ENCODE measurements at places on chromosomes 5 and 9.

GRCh38 chr5:77144837-77145139 is 57.7 kb upstream of the ZBED3 start:
- DNase-seq, result no peak

DNA sequence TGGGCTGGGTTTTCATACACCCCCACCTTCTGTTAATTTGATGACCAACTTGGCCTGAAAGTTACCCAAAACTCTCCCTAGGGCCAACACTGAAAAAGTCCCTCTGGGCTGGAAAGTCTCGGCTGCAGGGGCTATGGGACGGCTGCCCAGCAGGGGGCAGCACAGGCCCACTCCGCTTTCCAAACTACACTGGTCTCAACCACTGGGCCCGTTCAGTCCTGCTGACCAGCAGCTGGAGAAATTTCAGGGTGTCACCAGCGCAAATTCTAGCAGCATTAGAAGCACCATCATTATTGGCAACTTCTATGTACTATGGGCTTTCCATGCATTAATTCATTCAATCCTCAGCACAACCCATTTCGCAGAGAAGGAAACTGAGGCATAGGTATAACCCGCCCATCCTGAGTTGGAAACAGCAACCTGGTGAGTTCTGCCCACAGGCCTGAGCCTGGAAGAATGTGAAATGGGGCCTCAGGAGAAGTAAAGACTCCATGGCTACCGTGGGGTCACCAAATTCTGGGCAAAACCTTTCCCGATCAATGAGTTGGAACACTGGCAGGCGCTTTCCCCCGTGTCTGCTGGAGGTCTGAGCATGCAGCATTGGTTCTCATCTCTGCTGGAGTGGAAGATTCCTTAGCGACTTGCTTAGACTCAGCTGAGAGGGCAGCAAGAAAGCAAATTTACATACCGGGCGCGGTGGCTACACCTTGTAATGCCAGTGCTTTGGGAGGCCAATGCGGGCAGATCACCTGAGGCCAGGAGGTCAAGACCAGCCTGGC is 9.7 kb downstream of the ORM2 start:
- DNase-seq, result peak; percentile 73

DNA sequence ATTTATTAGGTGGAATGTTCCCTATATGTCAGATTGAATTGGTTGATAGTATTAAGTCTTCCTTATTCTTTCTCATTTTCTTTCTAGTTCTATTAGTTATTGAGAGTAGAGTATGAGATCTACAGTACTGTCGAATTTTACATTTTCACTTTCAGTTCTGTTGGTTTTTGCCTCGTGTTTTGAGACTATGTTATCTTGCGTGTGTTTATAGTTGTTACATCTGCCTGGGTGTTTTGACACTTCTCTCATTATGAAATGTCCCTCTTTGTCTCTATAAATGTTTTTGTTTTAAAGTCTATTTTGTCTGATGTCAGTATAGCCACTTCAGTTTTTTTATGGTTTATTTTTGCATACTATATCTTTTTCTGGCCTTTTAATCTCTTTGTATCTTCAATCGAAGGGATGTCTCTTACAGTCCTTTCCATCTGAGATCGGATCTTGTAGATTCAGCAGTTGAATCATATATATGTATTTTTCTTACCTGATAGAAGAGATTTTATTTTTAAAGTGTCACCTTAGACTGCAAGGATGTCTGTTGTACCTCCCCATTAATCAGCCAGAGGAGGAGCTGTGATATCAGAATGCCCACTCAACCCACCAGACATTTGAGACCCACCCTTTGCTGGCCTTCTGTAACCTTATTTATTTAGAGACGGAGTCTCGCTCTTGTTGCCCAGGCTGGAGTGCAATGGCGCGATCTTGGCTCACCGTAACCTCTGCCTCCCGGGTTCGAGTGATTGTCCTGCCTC is 20.7 kb downstream of the EHMT1 start:
- DNase-seq, result no peak

- DNase-seq, result no peak
These were observed 81.9 kb downstream of the PTPN3 start for GRCh38 chr9:109416135-109416706.

- DNase-seq, result no peak
These were observed 170.5 kb downstream of the NDUFS4 start for GRCh38 chr5:53730943-53731342.

- DNase-seq, result no peak
These were observed 17.9 kb downstream of the SRFBP1 start for GRCh38 chr5:121979691-121980090.

DNA sequence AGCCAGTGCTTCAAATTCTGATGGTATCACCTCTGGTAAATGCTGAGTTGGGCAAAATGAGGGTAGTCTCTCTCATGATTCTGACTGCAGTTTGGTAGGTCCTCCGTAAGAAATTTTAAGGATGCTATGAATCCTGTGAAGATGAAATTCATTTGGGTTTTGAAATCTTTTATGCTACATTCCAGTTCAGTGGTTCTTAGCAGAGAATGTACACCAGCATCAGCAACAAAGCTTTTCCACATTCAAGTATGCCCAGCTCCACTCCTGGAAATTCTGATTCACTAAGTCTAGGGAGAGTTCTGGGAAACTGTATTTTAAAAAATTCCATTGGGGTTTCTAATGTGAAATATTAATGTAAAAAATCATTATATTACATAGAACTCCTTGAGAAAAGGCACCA is 33.6 kb upstream of the ACOT12 start:
- no peak for DNase-seq

GRCh38 chr5:82176115-82176814 is 101.9 kb downstream of the RPS23 start:
- no peak for DNase-seq

DNA sequence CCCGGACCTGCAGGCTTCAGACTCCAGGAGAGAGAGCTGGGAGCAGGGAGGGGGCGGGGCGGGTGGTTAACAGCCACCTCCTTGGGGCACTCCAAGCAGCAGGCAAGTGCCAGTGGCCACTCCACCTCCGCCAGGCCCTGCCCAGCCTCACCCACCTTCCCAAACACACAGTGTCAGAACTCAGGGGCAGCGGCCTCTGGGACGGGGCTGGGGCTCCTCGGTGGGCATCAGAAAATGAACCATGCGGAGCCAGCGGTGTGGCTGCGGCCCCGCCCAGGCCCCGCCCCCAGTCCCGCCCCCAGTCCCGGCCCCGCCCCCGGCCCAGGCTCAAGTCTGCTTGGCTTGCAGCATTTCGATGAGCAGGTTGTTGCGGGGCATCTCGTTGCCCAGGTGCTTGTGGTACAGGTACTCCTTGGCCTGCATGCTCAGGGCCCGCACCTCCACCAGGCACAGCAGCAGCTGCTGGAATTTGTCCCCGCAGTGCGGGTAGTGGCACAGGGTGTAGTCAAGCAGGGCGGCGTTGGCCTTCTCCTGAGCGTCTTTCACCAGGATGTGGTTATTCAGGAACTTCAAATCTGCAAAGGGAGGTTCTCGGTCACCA is 24.7 kb downstream of the NR5A1 start:
- no peak for DNase-seq

DNA sequence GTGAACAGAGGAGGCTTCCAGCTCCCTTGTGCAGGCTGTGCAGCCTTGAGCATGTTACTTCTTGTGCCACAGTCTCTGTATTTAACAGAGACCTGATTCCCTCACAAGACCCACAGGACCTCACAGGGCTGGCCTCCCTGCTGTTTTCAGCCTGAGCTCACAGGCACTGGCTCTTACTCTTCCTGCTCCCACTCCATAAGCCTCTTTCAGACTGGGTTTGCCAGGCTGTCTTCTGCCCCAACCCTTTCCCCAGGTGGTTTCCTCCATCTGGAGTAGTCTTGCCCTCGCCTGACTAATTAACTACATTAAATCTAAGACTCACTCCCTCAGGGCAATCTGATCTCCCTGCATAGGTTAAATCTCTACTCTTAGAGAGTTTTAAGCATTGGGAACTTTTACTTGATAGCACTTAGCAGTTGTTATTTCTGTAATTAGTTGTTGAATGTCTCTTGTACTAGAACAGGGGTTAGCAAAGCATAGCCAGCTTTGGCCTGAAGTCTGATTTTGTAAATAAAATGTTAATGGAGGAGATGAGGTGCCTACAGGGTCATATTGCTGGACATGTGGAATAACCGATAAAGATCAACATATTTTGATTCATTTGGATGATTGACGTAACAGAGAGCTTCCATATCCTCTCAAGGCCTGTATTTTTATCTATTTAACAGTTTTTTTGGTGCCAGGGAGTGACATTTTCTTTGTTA is 28.6 kb upstream of the SPATA31E1 start:
- DNase-seq, result no peak

DNA sequence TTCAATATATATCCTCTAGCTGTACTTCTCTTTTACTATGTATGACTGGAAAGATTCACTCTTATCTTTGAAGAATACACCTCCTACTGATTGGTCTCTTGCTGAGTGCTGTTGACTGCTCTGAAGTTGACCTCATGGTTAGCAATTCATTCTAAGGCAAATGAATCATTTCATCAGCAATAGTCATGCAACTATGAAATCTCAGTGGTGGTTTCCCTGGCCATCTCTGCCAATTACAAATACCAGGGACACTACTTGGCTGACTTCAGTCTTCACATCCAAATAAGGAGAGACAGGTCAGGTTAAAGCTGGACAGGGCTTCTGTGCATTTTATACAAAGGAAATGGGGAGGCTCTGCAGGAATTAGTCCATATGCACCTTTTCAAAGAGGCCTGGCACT is 333.5 kb upstream of the ACTBL2 start:
- no peak for DNase-seq

GRCh38 chr5:63805151-63805550 is 157.1 kb downstream of the HTR1A start:
- no peak for DNase-seq

DNA sequence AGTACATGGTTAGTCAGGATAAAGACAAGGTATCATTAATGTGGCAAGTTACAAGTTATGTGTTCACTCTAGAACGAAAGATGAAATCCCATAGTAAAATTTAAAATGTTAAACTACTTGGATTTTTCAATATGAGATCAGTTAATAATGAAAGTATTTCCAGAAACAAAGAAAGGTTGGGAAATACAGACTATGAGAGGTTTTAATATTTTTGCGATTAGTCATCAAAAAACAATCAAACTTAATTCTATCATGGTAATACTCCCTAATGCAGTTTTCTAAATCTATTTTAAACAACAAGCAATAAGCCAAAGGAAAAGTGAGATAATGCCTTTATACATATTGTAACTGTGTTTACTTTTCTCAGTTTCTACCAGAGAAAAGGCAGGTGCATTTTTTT is 10.6 kb downstream of the CDH12 start:
- no peak for DNase-seq

DNA sequence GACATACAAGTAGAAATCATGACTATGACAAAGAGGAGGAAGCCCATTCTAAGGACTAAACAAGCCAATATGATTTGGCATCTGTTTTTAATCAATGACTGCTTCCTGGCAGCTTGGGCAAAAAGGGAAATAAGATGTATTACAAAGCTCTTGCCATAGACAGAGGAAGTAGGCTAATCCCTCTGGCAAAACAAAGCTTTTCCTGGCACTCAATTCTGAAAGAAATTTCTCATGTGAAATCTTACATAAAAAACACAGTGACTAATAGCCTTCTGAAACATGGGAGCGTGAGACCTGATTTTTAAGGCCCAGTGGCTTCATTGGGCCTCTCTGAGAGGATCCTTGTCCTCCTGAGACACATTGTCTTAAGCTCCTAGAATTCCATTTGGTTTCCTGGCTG is 93.6 kb downstream of the COL23A1 start:
- no peak for DNase-seq

- no peak for DNase-seq
These were observed 66.9 kb downstream of the TLR4 start for GRCh38 chr9:117771136-117771535.

DNA sequence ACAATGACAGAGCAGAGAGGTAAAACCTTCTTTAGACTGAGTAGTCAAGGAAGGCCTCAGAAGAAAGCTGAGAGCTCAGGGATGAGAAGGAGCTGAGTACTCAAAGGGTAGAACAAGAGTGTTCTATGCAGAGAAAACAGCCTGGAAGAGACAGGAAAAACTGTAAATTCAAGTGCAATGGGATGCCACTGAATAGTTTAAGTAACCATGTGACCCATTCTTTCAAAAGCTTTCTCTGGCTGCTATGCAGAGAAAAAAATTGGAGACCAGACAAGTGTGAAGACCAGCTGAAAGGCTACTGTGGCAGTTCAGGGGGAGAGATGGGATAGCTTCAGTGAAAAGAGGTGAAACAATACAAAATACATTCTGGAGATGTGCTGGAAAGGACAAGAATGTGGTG is 61.3 kb upstream of the RNF38 start:
- DNase-seq, result no peak

- peak; percentile 89 for DNase-seq
These were observed at the start of gene RAPGEF1 for GRCh38 chr9:131739959-131740648. TSS of gene RAPGEF1 (minus strand) at chr9:131740076. CDS start at chr9:131739830, 246 bp downstream.

GRCh38 chr5:97425511-97425910 is 242.5 kb upstream of the RIOK2 start:
- no peak for DNase-seq

DNA sequence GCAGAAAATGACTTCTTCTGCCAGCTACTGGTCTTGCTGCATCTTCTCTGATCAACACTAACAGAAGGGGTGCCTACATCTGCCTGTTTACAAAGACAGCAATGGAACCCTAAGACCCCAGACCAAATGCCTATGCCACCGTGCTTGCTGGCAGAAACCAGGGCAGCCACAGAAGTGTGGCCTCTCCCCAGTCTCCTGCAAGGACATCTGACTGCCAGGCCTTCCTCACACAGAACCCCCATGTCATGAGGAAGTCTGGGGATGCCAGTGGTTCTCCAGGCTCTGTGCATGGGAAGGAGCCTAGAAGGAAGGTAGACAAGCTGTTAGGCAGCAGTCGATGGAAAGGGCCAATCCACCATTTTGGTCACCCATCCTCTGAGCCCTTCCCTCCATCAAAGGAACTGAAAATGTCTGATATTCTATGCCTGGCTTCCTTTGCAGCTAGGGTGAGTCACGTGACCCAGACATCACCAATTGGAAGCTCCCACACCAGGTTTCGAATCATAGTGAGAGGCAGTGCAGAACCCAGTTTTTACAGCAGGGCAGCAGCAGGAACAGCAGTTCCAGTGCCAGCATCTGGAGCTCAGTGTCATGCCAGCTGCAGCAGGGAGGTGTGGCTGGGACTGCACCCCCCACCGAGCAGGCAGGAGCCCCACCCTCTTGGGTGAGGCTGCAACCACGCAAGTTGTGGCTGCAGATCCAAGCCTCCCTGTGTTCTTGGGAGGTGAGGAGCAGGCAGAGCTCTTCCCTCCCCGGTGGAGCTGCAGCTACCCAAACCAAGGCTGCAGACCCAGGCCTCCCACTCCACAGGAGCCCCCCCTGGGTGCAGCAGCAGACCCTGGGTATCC is 123.4 kb downstream of the OLFM1 start:
- no peak for DNase-seq

GRCh38 chr9:78505546-78505945 is 208.6 kb downstream of the PSAT1 start:
- no peak for DNase-seq

DNA sequence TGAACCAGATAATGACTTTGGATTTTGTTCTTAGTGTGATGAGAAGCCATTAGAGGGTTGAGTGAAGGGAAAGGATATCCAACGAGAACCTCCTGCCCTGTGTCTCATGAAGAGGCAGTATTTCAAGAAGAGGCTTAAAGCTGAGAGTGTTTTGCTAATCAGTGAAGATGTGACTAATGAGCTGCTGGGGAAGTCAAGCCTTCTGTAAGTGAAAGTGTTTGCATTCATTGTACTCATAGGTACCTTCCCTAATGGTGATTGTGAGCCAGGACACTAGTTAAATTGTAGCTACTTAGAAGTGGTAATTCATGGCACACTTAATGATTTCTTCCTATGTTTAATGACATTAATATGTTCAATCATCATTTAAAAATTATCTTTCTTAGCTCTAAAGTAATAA is 23.7 kb downstream of the PIP5K1B start:
- no peak for DNase-seq

Measured in CD4-positive, alpha-beta T cell treated with Interleukin-17A for 4 hours (primary cell).